ENCODE measurements at places on chromosomes 16 and 17.
A peak's percentile ranks its signal among the peaks of the same experiment; 100 is the strongest.

DNA sequence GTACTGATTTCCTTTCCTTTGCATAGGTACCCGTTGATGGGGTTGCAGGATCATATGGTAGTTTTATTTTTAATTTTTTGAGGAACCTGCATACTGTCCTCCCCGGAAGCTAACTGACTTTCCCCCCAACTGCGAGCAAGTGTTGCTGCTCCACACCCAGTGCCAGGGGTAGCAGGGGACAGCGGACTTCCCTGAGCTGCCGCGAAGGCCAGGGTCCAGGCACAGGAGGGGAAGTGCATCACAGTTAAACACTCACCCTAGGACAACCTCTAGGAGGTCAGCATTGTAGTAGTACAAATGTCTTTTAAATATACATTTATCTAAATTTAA, 201.7 kb downstream of the NPIPB11 start:
- no peak for DNase-seq

DNA sequence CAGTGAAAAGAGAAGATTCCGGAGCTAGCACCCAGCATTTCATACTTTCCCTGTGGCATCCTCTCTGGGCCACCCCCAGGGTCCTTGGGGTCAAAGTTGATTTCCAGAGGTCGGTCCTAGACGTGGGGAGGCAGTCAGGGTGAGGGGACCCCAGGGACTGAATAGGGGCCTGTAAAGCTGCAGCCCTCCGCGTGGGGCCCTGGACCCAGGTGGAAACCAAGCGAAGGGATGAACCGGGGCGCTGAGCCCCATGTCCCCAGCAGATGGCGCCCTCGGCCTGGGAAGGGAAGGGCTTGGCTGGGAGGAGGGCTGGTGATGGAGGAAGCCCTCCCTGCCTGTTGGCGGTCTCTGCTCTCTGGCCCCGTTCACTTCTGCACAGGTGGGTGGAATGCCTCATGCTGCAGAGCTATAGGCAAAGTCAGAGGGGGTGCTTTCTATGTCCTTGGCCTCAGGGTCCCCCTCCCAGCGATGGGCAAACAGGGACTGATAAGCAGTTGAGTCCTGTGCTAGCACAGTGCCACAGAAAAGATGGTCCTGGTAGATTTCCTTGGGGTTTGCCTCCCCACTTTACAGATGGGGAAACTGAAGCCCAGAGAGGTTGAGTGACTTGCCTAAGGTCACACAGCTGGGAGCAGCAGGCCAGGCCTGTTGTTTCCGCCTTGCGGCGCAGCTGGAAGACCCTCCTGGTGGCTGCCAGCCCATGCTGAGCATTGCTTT, 163.4 kb upstream of the CIBAR2 start:
- DNase-seq: peak; percentile 26

GRCh38 chr16:1431497-1432270, 806 bp downstream of the PERCC1 start:
- no peak for DNase-seq

DNA sequence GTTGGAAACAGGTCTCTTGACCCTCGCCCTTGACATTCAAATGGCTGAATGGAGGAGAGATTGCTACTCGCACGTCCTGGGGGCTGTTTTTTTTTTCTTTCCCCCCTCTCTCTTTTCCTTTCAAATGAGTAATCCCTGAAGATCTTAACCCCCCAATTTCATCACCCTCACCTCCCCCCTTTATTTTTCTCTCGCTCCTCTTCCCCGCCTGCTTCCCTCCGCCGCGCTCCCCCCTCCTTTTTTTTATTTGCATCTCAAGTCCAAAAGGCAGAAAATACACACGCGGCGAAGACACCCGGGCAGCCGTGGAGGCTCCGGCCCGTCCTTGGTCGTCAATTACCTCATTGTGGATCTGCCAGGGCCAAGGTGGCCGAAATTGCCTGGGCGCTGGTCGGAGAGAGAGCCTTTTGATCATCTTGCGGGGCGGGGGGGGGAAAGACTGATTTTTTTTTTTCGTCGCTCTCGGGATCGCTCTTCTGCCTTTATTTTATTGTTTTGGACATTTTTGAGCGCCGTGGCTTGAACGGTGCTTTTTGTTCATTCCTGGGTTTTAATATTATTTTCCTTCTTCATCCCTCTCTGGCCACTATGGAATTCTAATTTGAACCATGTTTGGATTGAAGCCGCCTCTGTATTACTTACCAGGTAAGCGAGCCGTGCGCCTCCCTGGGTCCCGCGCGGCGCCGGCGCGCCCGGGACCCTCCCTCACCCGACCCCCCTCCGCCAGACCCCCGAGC, 57.2 kb upstream of the GSE1 start:
- no peak for DNase-seq

- no peak for DNase-seq
Measured at GRCh38 chr17:45969726-45970125, 29.3 kb upstream of the STH start.
